ENCODE measurements at places on chromosomes 7 and 10. TPM values are rescaled to one million over a fixed set of nuclear protein-coding genes. Genes with fewer than 3 reads are reported as not detected.

Gene MCM10
- total RNA-seq = 39.3 TPM

Gene EGR2
- total RNA-seq = 99.5 TPM

Gene PALD1
- total RNA-seq = 1.3 TPM

DNA sequence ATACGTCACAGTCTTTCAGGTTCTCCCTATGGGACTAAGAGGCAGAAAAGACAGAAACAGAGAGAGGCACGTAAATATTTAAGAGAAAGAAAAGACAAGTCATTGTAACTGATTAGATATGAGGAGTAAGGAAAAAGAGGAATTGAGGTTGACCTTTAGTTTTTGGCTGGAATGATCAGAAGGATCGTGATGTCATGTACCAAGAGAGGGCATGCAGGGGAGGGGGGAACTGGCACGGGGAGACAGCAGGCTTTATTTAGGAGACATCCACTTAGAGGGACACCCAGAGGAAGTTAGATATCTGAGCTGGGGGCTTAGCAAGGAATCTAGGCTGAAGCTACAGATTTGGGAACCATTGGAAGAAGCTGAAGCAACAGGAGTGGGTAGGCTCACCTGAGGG, 9.2 kb upstream of the LRRC20 start:
- DNase-seq = no peak

- no peak for DNase-seq
These were observed 228.5 kb downstream of the CDK14 start for GRCh38 chr7:90824386-90825307.

DNA sequence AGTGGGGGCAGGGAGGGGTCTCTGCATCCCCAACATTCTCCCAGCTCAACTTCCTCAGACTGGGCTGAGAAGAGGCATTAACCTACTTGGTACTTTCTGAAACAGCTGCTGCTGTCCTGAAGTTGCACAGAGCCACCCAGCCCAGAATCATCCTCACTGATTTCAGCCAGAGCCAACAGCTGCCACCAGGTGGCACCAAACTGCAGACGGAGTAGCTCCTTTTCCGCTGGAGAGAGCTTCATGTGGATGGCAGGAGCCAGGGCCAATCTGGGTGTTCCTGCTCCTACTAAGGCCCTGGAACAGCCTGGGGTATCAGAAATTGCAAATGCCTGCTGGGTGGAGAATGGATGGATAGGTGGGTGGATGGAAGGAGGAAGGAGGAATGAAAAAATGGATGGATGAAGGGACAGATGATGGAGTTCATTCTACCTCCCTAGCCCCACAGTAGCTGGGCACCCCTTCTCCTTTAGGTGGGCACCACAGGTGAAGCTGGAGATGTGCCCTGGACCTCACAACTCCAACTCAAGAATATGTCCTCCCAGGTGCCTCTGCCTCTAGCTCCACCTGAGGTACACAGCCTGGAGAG, 11.8 kb upstream of the DRGX start:
- peak; percentile 65 for DNase-seq

- no peak for DNase-seq
These were observed 57.4 kb downstream of the DGKI start for GRCh38 chr7:137789215-137789882.

- no peak for DNase-seq
These were observed 49.7 kb downstream of the BZW2 start for GRCh38 chr7:16695621-16696237.

- DNase-seq = peak; percentile 35
These were observed at the start of gene EPHB6 for GRCh38 chr7:142854372-142855113. Gene EPHB6, plus strand, starts transcription at chr7:142855076. Its CDS starts 8,152 bp downstream, at chr7:142863228.
